Placental pericyte (primary cell): ENCODE measurements at places on chromosomes 3 and 15. TPM values are rescaled to one million over a fixed set of nuclear protein-coding genes. Genes with fewer than 3 reads are reported as not detected.

The ZBTB47 gene
- 26.0 and 35.4 TPM in 2 replicates for total RNA-seq

The SPTSSB gene
- total RNA-seq, result not detected in 2 replicates

The RNF7 gene
- 55.3 and 67.4 TPM in 2 replicates for total RNA-seq

The TTLL3 gene
- total RNA-seq, result 23.0 and 32.6 TPM in 2 replicates

The C3orf49 gene
- not detected in 2 replicates for total RNA-seq
